ENCODE measurements at places on chromosomes 5 and 9.

GRCh38 chr5:57338068-57338867, 144.3 kb downstream of the ACTBL2 start:
- DNase-seq, result no peak

- no peak for DNase-seq
Measured at GRCh38 chr9:117821954-117822353, 117.8 kb downstream of the TLR4 start.

DNA sequence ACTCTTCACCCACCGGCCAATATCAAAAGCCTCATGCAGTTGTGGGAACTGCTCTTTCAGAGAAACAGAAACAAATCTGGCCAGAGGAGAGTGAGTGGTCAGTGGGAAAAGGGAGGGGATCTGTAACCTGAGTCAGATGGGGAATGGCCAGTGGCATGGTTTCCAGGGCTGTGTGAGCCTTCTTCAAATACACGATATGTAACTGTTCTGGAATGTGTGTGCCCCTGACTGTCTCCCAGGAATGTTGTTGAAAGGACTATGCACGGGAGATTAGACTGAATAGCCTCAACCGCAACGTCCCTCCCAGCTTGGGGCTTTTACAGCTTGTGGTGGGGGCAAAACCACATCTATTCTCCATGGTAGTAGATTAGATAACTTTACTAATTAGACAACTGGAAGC, 60.8 kb downstream of the SH3TC2 start:
- no peak for DNase-seq

DNA sequence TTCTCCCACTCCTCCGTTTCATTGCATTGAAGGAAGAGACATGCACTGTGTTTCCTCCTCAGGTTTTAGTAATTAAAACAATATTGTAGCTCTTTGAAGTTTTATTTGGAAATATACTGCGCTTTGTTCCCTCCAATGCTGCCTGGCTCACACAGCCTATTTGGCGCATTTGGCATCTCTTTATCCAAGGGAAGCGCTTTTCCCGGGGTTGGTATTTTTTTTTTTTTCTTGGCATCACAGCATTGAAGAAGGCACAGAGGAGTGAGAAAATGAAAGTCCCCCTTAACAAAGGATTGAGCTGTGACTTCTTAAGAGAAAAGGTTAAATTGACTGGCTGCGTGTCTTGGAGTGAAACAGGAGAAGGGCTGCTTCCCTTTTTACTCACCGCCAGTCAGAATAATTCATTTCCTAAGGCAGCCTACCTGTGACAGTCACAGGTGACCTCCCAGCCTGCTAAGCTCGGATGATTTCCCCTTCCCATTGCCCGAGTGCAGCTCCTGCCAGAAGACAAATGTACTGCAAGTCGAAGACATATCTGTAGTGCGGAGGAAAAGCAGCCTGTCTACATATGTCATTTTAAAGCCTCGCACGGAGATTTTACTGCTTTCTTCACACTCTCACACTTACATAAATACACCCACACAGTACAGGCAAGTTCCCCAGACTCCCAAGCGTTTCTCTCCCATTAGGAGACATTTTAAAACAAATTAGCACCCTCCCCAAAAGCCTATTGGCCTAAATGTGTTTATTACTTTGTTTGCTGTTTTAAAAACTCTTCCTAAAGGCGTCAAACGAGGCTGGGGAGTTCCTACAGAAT, 665.5 kb upstream of the ZNF608 start:
- DNase-seq, result no peak

DNA sequence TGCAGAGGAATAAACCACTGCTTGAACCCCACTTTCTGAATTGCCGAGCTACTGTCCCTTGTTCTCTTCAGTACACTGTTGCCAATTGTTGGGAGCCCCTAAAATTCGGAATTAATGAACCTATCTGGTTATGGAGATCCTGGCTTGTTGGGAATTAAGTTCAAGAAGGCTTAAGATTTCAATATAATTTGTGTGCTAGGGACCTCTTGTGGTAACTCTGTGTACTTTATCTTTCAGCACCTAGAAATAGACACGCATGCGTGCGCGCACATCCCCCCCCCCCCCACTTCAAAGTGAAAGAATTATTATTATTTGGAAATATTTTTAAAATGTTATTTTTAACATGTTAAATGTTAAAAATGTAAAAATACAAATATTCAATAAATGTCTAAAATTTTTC, 53.3 kb upstream of the FAM169A start:
- no peak for DNase-seq

DNA sequence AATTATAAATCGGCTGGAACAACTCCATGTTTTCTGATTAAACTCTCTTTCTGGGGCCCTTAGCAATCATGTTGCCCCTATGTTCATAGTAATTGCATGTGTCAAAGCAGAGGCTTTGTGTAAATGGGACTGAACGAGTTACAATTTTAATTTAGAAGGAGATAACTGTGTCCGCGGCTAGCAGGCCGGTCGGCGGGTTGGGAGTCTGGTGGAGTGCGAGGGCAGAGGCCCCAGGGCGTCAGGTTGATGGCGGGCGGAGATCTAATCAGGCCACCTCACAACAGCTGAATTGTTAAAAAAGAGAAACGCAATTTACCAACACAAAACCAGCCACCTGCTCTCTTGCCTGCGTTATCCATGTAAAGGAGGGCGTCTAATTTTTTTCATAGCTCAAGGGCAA, 134.9 kb upstream of the LPCAT1 start:
- no peak for DNase-seq

Measured in activated B cell treated with CpG ODN at 0.5 μM for 24 hours (primary cell).